ENCODE measurements at places on chromosomes 2 and 18.

DNA sequence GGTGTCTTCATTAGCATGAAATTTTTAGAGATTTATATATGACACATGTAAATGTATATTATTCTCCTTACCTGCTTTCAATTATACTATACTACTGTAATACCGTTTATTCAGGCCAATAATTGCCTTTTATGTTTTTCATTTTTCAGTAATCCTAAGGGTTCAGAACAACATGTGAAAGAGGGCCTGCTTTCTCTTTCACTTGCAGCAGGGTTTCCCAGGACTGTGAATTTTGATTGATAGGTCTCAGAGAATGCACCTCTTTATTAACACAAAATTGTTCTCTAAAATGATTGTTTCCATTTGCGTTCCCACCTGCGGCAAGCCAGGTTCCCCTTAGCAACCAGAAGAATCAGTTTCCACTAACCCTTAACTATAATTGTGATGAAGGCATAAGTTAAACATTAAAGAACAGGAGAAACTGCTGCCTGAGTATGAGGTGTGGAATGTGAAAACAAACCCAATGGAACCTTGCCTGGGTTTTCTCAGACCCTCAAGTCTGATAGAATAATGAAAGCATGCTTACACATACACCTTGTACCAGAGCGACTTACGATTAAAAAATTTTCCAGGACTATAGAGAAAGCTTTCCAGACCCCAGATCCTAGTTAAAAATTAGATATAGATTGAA lies 1591.2 kb upstream of the LRRTM1 start:
- DNase-seq: no peak

DNA sequence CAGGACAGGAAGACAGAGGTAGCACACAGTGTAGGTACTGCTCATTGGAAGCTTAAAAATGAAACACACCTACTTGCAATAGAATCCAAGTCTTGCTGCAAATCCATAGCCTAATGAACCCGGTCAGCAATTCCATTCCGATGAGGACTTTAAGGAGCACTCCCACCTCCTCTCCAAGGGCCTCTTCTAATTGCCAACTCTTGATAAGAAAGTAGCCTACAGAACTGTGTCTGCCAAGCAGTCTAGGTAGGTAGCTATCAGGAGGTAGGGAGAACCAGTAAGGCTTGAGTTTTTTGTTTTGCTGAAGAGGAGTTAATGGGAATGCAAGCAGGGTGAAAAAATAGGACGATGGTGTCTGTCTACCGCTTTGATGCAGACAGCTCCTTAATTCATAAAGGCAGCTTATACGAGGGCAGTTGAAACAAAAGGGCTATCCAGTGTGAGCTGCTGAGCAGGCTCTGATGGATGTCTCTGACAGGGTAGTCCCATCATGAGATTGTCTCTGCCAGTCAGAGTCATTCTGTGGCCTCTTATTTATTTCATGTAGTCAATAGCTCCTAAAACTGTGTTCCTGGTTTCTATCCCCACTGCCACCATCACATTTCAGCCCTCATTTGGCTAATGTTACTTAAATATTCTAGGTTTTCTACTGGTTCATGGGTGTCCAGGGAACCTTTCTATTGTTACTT lies 155.6 kb upstream of the DNMT3A start:
- no peak for DNase-seq

- DNase-seq: no peak
Observed at GRCh38 chr18:27185025-27185763, at the start of gene CHST9. TSS of gene CHST9 (minus strand) at chr18:27185308. CDS start at chr18:27142809, 42,499 bp downstream.

GRCh38 chr18:48530399-48531081 lies 8.3 kb upstream of the CTIF start:
- no peak for DNase-seq

DNA sequence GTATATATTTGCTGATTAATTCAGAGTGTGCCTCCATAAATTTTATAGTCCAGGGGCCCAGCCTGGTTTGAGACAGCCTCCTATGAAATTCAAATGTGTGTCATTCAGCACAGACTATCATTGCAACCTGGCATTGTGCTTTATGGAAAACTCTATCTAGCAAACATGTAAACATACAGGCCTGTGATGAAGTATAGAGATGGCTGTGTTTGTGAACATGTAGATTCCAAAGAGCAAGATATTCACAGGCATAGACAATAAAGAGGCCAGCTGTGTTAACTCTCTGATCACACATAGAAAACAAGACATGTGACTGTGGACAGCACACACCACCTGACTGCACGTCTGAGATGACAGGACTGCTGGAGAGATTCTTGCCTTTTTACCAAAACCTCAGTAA lies 297.9 kb downstream of the EN1 start:
- DNase-seq: no peak

DNA sequence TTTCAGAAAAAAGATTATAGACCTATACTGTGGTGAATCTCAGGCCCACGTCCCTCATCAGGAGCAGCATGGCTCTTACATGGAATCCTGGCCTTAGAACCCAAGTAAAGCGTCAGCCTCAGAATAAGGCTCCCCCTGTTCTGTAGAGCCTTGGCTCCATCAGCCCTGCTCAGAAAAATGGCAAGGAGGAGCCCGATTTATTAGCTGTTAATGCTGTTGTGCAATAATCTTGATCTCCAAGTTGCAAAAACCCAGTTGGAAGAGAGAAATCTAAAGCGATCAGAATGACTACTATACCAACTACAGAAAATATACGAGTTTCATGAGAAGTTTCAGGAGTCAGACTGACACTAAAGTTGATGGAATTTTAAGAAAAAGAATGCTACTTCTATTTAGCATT lies 35.6 kb upstream of the CTAGE1 start:
- no peak for DNase-seq

- DNase-seq: peak; percentile 60
Observed at GRCh38 chr2:74498500-74499266, 720 bp downstream of the LBX2 start.

DNA sequence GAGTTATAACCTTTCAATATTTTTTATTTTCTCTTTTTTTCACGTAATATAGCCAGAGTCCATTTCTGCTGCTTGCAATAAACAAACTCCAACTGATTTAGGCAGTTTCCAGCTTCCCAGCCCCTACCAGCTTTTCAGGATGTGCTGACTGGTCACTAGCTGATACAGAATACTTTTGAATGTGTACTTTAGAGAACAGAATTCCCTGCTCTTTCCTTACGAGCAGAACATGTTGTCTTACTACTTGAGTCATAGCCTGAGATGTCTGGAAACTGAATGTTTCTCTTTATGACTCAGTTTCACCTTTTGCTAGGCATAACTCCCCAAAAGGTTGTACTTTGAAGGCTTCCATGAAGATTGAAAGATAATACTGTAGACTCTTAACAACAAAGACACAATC lies 44.5 kb upstream of the KCNE4 start:
- DNase-seq: no peak

GRCh38 chr2:148899638-148900318 lies 24.8 kb downstream of the KIF5C start:
- DNase-seq: no peak

DNA sequence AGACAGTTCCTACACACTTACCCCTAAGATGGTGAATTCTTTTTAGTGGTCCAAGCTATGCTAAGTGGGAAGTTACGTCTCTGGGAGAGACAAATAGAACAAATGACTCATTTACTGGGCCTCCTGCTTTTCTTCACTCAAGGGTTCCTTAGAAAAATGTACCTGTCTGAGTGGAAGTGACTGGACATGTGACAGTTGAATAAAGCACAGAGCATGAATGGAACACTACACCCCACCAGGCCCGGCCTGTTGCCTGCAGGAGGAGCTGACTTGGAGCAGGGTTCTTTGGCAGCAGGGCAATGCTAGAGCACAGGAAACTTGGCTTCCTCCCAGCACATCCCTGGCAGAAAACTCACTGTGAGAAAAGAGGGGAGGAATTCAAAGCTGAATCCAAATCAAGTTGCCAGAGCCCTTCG lies 451.0 kb upstream of the SETBP1 start:
- DNase-seq: no peak

DNA sequence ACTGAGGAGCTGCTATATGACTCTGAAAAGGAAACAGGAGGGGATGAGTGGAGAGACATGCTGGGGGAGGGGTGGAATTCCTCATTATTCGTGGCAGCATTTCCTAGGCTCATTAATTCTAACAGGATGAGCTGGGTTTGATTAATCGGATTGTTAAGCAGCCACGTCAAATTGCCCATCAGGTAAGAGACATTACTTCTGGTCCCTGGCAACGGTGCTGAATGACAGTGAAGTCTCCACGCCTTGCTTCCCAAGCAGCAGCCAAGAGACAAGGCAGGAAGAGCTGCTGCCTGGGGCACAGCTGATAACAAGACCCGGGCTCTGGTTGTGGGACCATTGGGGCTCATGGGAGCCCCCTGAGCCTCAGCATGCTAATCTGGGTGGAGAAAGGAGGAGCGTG lies 86.6 kb downstream of the MARCHF4 start:
- DNase-seq: no peak

GRCh38 chr2:8475349-8476031 lies 206.4 kb upstream of the ID2 start:
- peak; percentile 69 for DNase-seq

- peak; percentile 80 for DNase-seq
Observed at GRCh38 chr18:54776282-54776977, 51.8 kb upstream of the RAB27B start.

DNA sequence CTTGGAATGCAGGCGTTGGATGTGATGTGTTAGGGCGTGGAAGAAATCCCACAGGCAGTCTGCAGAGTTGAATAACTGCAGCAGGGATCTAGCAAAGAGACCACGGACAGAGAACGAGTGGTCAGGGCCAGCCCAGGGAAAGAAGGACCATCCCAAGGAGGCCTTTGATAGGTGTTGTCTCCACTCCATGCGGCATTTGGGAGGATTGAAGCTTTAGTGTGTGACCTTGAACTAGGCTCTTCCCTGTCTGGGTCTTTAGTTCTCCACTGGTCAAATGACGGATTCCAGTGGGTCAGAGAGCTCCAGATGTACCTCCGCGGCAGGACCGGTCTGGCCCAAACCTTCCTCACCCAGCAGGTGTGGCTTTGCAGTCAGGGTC lies 18.4 kb downstream of the GREB1 start:
- no peak for DNase-seq

GRCh38 chr18:54742659-54743604 lies 85.3 kb upstream of the RAB27B start:
- no peak for DNase-seq

GRCh38 chr2:160271171-160272086 lies 71.4 kb upstream of the ITGB6 start:
- DNase-seq: no peak

- no peak for DNase-seq
Observed at GRCh38 chr2:7180638-7181370, 263.6 kb downstream of the RNF144A start.

DNA sequence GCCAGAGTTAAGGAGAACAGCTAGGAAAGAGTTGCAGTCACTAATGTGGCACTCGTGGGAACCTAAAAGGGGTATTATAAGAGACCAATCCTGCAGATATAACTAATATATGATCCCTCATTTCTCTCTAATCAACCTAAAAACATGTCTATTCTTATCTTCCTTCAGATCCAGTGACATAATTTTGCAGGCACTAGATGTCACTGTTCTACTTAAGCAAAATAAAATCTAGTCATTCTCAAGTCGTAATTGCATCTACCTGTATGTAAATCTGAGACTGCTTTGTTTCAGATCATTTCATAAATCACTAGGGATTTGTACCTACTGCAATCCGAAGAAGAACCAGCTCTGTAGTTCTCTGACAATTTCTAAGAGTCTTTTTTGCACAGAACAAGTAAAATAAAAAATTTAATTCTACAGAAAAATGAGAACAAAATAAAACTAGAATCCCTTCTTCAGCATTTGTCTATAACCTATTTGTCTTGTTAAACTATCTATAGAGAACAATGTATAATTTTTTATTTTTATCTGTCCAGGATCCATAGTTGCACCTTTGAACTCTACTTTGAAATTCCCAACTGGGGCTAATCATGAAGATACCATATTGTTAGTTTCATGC lies 56.5 kb upstream of the ERBB4 start:
- DNase-seq: no peak

- no peak for DNase-seq
Observed at GRCh38 chr18:36157441-36157840, 27.7 kb downstream of the ELP2 start.

- DNase-seq: no peak
Observed at GRCh38 chr2:240585101-240585500, 1.4 kb upstream of the CAPN10 start.

GRCh38 chr18:3998698-3999333 lies 456.3 kb downstream of the DLGAP1 start:
- DNase-seq: peak; percentile 21

GRCh38 chr18:79914614-79915160 lies 36.8 kb downstream of the SLC66A2 start:
- no peak for DNase-seq

- DNase-seq: no peak
Observed at GRCh38 chr2:134079373-134079772, 174.5 kb upstream of the MGAT5 start.

GRCh38 chr2:183124957-183125255 lies 663 bp downstream of the NUP35 start:
- DNase-seq: no peak

DNA sequence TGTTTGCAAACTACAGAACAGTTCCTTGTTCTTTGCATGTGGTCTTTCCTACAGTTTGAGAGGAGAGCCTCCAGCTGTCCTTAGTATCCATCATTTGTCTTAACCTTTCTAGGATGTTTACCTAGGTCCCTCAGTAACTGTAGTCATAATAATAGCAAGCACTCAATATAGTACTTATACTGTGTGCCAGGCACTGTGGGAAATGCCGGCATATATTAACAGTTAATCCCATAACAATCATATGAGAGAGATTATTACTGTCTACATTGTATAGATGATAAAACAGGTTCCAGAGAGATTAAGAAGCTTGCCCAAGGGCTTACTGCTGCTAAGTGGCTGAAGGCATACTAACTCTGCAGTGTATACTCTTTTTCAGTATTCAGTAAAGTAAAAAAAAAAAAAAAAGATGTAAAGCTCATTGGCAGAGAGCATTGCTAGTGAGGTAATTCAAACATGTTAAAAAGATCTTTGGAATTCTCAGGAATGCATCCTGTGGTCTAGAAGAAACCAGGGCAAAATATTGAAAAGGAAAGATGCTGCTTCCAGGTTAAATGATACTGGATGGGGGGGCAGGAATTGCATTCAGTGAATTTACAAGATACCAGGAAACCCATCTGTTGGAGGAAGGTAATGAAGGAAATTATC lies 72.3 kb downstream of the SPTBN1 start:
- no peak for DNase-seq

- DNase-seq: no peak
Observed at GRCh38 chr18:9596226-9596625, 18.1 kb downstream of the PPP4R1 start.

GRCh38 chr18:78675231-78675630 lies 304.4 kb upstream of the SALL3 start:
- no peak for DNase-seq

Data from activated CD4-positive, alpha-beta T cell treated with anti-CD3 and anti-CD28 coated beads, Interleukin-2, amount 50 U/mL, for 16 hours (primary cell).